NCI-H187 treated with DMSO at 0.1 percent for 48 hours (cell line): ENCODE measurements at places on chromosomes 1 and 21.

- DNase-seq = no peak
These were observed 1.5 kb downstream of the GPATCH4 start for GRCh38 chr1:156599811-156600210.

- DNase-seq = no peak
These were observed 22.4 kb upstream of the RSBN1 start for GRCh38 chr1:113834716-113835115.

DNA sequence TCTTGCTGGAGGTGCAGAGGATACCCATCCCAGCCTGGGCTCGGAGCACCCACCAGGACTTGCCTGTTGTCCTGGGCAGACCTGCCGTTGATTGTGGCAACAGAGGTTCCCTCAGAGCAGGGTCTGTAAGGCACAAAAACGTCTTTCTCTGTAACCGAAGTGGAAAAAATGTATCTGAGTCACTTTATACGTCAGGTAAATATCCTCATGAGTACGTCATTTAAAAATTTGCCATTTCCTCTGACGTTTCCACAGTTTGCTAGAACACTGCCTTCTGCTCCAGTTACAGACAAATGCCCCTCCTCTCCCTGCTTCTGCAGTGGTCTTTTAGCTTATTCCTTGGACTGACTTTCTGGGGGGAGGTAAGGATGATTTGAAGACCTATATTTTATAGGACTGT is 326.8 kb downstream of the HHAT start:
- no peak for DNase-seq

DNA sequence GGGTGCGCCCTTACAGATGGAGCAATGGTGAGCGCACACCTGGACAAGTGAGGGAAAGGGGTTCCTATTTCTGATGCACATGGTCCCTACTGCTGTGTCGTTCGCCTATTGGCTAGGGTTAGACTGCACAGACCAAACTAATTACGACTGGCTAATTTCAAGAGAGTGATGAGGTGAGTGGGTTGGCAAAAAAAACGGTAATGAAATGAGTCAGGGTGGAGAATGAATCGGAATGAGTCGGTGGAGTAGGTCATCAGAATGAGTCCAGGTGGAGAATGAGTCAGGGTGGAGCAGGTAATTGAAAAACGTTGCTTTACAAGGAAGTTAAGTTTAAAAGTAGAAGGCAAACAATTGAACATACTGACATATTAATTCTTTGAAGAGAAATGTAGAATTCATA is 79.8 kb downstream of the WDR4 start:
- no peak for DNase-seq

GRCh38 chr1:40796939-40797667 is 13.5 kb downstream of the KCNQ4 start:
- no peak for DNase-seq

DNA sequence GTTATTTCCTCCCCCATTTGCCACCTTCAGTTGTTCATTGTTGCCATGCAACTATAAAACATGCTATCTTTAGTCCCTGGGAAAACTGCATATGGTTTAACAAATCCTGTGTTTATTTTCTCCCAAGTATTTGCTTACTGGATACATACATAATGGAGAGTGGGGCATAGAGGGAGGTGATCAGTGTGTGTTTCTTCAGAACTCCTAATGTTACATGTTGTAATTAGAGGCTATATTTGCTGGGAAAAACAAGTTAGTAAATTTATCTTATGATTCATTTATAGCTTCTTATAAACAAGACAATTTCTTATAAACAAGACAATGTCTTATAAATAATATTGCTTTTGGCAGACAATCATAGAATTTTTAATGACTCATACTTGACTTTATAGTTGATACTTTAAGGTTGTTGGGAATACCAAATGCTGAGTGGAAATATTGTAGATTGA is 7.3 kb upstream of the GIPC2 start:
- no peak for DNase-seq

- DNase-seq = no peak
These were observed 56.4 kb downstream of the DIP2A start for GRCh38 chr21:46515109-46515508.

DNA sequence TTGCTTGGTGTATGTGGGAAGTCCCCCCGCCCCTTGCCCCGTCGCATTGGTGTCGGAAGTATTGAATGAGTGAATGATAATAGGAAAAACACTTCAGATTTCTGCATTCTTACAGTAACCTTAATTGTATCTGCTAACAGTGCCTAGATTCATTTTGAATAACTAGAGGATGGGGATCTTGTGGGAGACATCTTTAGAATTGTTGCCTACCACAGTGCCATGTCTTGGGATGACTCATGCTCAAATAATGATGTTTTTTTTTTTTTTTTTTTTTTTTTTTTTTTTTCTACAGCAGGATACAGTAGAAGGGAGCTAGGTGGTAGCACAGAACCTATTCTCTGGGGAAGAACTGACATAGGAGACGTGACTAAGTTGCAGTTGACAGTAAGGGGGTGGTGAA is 237.9 kb downstream of the USP25 start:
- no peak for DNase-seq

DNA sequence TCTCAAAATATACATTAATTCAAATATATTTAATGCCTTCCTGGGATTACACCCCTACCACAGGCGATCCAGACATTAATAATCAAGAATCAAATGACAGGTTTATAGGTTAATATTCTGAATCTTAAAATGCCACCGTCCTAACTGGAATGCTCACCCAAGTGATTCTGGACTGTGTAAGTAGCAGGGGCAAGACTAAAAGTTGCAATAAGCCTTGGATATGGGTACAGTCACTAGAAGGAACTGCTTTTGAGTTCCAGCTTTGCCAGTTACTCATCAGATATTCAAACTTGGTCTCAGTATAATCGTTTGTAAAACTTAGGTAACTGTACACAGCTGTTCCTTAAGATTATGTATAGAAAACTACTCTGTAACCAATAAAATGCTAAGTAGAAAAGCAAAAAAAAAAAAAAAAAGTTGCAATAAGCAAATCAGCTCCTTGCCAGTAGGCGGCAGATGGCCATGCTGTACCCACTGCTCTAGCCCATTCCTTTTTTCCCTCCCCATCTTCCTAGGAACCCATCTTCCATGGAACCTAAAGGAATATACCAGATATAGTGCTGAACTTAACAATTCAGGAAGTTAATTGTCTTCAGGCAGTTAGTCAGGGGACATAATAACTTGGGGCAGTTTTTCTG is 10.5 kb downstream of the RO60 start:
- no peak for DNase-seq

- DNase-seq = no peak
These were observed 45.5 kb downstream of the ATP5PF start for GRCh38 chr21:25689226-25689625.

DNA sequence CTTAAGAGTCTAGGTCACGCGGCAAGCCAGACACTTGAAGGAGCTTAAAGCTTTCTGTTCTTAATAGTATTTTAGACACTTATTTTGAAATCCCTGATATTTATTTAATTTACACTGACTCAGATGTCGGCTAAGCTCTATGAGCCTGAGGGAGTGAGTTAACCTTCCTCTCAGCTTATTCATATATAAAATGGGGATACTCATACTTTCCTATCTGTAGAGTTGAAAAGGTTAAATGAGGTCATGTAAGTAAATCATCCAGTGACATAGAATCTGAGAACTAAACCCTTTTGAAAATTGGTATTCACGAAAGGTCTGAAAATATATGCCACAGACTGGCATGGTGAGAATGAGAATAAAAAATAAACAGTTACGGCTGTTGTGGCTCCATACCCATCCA is 1.4 kb upstream of the GPR161 start:
- DNase-seq = no peak

- no peak for DNase-seq
These were observed 108.8 kb downstream of the KIAA0319L start for GRCh38 chr1:35448344-35448801.
